ENCODE measurements at places on chromosomes 16 and 17.

DNA sequence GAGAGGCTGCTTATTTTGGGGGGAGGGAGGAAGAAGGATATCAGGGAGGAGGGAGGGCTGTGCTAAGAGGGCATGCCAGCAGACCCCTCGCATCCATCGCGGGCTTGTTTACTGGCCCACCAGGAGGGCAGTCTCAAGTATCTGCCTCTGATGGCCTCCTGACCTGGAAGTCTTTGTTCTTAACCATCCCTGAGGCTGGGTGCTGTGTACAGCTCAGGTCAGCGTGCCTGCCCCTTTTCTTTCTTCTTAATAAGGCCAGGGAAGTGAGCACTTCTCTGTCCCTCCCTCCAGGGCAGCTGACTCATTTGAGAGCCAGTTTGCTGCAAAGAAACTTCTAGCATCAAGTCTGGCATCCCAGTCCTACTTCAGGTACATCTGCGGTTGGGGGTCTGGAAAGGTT, 157.0 kb downstream of the CCDC182 start:
- DNase-seq: no peak

DNA sequence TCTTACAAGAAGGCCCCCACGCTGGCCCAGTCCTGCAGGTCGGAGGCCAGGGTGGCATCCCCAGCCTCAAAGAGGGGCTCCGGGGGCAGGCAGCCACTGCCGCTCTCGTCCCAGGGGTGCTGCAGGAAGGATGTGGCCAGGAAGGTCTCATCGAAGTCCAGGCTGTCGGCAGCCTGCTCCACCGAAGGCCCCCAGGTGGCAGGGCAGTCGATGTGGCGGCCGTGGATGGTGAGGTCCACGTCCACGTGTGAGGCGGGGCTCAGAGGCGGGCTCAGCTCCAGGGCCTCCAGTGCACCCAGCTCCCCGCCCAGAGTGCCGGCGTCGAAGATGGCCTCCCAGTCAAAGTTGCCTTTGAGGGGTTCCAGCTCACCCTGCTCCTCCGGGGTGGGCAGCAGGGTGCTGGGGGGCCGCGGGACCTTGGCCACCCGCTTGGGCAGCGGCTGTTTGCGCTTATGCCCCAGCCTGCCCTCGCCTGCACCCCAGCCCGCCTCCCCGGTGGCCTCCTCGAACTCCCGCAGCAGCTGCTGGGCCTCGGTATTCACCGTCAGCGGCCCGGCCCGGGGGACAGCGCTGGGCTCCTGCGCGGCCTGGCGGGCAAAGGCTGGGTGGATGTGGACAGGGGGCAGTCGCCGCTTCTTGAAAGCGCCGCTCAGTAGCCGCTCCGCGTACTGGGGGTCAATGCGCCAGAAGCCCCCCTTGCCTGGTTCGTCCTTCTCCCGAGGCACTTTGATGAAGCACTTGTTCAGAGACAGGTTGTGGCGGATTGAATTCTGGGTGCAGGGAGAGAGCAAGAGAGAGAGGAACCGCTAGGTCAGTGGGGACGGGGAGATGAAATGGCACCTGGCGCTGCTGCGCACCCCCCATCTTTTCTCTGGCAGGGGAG, 3.5 kb downstream of the FOXJ1 start:
- DNase-seq: no peak

GRCh38 chr16:76946879-76947278, 244.1 kb upstream of the MON1B start:
- peak; percentile 76 for DNase-seq

DNA sequence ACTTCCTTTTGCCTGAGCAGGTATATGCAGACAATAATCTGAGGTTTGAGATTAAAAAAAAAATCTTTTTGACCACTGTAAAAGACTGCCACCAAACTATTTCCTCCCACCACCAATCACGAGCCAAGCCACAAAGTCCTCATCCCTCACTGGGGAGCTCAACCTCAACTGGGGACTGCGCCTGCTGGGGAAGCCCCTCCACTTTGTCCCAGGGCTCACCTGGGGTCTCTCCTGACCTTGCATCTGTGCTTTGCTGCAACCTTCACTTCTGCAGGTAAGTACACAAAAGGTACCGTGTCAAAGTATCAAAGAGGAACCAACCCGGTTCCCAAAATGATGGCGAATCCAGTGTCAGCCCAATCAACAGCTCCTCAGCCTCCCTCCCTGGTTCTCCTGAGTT, 35.5 kb downstream of the TLE7 start:
- DNase-seq: no peak

GRCh38 chr17:7133916-7134315, 19.3 kb upstream of the ASGR2 start:
- DNase-seq: no peak

DNA sequence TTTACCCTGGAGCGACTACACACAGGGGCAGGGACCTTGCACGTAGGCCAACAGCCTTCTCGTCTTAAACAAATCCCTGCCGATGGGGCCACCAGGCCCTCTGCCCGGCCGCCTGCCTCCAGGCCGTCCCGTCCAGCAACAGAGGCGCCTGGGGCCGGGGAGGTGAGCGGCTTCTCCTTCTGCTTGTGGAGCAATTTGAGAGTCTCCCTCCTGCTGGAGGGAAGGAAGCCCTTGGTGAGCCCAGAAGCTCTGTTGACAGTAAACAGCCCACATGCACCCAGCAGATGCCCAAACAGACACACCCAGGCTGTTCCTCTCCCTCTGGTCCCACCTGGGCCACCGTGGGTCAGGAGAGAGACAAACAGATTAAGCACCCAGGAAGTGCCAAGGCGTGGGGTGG, 8.1 kb downstream of the SLC43A2 start:
- DNase-seq: no peak

- no peak for DNase-seq
Observed at GRCh38 chr16:85424260-85425073, 188.7 kb upstream of the GSE1 start.

- no peak for DNase-seq
Observed at GRCh38 chr17:10200016-10200415, 1.6 kb upstream of the GAS7 start.

- DNase-seq: no peak
Observed at GRCh38 chr16:87747626-87748414, 18.0 kb downstream of the KLHDC4 start.

GRCh38 chr16:30399435-30400186, 4.4 kb downstream of the ZNF48 start:
- DNase-seq: no peak

DNA sequence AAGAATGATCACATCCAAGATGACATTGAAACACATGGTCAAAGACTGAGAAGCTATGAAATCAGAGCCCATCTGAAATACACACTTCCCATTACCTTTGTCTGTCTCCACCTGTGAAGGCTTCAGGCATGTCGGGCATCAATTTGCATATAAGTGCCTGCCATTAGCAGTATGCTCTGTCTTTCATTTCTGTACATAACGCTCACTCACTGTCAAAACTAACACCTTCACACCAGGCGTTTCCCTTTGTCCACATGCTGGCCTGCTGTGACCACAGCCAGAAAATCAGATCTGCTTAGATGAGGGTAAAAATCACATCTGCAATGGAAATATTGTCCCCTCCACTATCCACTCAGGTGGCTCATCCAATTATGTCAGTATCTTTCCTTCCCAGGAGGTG, 524.8 kb downstream of the TOX3 start:
- no peak for DNase-seq

DNA sequence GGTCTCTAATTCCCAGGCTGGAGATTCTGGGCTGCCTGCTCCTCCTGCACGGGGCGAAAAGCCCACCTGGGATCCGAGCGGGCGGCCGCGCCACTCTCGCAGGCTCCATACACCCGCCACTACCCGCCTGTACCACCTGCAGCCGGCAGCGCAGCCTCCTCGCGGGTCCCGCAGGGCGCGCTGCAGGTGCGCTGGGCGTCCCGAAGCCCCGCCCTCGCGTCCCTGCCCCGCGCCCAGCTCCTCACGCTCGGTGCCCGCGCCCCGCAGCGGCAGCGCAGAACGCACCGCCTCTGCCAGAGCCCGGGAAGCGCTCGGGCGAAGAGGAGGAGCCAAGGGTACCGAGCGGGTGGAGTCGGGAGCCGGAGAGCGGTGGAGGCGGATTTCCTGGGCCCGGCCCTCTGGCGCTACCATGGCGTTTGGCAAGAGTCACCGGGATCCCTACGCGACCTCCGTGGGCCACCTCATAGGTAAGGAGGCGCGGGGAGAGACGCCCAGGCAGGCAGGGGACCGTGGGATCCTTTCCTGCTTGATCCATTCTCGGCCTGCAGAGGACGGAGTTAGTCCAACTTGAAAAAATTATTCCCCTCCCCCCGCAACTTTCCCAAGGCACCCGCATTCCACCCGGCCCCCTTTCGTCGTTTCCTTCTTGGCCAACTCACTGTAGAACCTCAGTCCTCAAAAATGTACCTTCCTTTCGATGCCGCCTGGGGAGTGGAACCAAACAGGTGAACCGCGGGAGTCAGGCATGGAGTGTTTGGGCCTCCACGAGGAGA, at the start of gene TOM1L1:
TOM1L1 (plus strand) TSS at position 396 of the 773 bp plus-strand sequence; CDS start at position 410, 14 bp downstream.
- peak; percentile 43 for DNase-seq

DNA sequence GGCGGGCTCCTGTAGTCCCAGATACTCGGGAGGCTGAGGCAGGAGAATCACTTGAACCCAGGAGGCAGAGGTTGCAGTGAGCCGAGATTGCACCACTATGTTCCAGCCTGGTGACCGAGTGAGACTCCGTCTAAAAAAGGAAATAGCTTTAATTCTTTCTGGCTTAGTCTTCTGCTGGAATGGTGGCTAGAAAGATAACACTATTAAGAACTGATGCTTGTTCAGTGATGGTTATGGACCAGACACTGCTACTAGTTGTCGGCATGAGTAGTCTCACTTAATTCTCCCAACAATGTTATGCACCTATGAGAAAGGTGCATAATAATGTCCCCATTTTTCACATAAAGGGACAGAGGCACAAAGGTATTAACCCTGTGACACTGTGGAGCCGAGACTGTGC, 188.7 kb downstream of the HS3ST3A1 start:
- no peak for DNase-seq

- no peak for DNase-seq
Observed at GRCh38 chr16:8646326-8647053, 25.0 kb downstream of the METTL22 start.

- no peak for DNase-seq
Observed at GRCh38 chr17:17075125-17075781, 33.0 kb downstream of the MPRIP start.

- DNase-seq: no peak
Observed at GRCh38 chr17:80649200-80649644, 104.6 kb downstream of the RPTOR start.

- DNase-seq: no peak
Observed at GRCh38 chr17:70882504-70882903, 713.2 kb downstream of the KCNJ2 start.
